Peyer's patch (tissue), 4 donors: ENCODE measurements at places on chromosomes 16 and 17.
A peak's percentile ranks its signal among the peaks of the same experiment; 100 is the strongest.

DNA sequence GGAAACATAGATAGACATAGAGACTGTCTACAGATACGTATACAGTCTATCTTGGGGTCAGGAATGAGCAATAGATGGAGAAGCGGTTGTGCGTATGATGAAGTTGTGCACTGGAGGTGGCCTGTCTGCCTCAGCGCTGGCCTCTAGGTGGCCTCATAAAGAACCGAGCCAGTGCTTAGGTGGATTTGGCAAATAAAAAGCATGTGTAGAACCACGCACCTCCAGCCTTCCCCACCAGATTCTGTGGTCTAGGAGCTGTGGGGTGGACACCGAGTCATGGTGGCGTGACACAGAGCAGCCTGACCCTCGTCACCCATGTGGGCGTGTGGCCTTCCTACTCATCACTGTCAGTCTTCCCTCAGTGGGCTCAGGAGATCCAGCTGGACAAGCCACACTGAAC is 34.0 kb downstream of the PGS1 start:
- no peaks in the 10 kb centered on the region for H3K27me3 ChIP-seq
- H3K36me3 ChIP-seq = no peaks in the 10 kb centered on the region
- H3K27ac ChIP-seq = peak overlapping the region; percentile 46
- DNase-seq = no peak

GRCh38 chr16:25730396-25730795 is 38.6 kb downstream of the HS3ST4 start:
- DNase-seq = no peak
- no peaks in the 10 kb centered on the region for H3K27me3 ChIP-seq
- H3K4me1 ChIP-seq = no peaks in the 10 kb centered on the region
- H3K27ac ChIP-seq = no peak overlapping the region

- H3K4me1 ChIP-seq = no peaks in the 10 kb centered on the region
- H3K36me3 ChIP-seq = no peaks in the 10 kb centered on the region
- no peaks in the 10 kb centered on the region for H3K27me3 ChIP-seq
- no peak for DNase-seq
These were observed 729.7 kb upstream of the GOT2 start for GRCh38 chr16:59463776-59464175.

- no peaks in the 10 kb centered on the region for H3K4me1 ChIP-seq
- H3K4me3 ChIP-seq = no peak overlapping the region
- H3K27me3 ChIP-seq = no peaks in the 10 kb centered on the region
- DNase-seq = no peak
- H3K36me3 ChIP-seq = no peaks in the 10 kb centered on the region
- no peak overlapping the region for H3K27ac ChIP-seq
These were observed 17.8 kb upstream of the KSR1 start for GRCh38 chr17:27438348-27438998.
